ENCODE measurements at places on chromosomes 2 and 18. TPM values are rescaled to one million over a fixed set of nuclear protein-coding genes. Genes with fewer than 3 reads are reported as not detected.

DNA sequence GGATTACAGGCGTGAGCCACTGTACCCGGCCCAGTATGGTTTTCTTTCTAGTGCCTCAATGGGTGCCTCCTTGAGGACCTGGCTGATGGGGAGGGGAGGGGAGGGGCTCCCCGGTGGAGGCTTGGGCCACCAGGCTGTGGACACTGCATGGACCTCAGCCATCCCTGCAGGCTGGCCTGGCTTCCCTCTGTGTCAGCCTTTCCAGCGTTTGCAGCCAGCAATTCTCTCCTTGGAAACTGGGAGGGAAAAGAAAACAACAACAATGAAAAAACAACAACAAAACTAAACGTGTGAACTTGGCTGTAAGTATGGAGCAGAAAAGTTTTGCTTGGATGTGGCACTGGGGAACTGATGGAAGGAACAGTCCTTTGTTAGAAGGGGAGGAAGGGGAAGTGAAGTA, 159.3 kb downstream of the GLI2 start:
- DNase-seq: no peak

- DNase-seq: no peak
Observed at GRCh38 chr2:233470839-233471238, 95.7 kb downstream of the USP40 start.

- DNase-seq: no peak
Observed at GRCh38 chr18:37218022-37218590, 347.5 kb downstream of the CELF4 start.

DNA sequence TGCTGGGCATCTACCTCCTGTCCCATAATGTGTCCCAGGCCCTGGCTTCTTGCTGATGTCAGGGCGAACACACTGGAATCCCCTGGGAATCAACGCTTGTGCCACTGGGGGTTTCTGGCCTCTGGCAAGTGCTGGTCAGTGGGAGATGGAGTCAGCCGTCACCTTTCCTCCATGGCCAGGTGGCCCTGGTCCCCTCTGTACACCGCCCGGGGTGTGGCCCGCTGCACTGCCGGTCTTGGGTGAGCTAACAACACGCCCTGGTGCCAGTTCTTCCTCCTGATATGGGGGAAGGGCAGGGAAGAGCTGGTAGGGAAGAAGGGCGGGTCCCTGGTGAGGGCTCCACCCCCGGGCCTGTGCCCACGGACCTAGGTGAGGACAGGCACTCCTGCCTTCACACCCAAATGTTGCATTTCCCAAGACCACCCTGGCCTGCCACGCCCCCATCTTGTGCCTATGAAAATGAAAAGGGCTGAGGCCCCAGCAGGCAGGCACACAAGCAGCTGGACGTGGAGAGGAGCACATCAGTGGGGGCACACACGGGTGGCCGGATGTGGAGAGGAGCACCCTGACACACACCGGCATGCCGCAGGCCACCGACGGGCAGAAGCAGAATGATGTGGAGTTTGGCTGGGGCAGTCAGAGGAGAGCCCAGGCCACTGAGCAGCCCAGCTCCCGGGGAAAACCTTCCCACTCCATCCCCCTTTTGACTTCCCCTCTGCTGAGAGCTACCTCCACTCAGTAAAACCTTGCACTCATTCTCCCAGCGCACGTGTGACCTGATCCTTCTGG, 140.5 kb downstream of the ASB1 start:
- DNase-seq: no peak

DNA sequence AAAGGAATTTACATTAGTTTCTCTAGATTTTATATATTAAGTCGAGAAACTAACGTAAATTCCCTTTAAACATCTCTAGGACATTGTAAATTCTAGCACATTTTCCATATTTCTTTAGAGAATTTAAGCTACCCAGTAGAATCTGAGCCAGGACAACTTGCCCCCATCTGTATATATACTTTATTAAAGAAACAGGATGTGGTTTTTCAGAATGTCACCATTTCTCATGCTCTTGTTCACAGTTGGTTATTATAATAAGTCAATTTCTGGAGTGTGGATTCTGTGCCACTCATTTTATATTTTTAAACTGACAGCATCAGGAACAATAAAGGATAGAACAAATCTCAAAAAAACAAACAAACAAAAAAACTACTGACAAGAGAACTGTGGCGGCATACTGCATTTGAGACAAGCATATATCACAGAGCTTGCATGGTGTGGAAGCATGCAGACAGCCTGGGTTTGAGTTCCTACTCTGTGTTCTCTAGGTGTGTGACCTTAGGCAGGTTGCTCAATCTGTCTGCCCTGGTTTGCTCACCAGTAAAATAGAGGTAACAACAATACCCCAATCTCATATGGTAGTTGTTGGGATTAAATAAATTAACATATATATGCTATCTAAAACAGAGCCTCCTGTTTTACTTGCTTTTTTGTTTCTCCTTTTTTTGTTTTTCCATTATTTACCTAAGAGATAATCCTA, 61.4 kb upstream of the DNER start:
- DNase-seq: no peak

DNA sequence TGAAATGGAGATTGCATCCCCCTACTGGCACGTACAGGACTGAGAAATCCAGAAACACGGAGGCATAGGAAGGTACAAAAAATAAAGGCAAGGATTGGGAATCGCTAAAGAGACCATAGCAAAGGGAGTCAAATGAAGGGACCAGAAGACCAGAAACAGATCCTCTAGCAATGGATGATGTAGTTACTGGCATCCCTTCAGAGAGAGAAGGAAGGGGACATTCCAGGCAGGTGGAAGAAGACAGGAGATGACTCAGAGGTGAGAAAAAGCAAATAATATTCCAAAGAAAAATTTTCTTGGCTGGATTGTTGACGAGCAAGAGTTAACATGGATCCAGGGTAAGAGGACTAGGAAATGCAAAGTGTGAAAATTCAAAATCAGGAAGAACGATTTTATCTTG, 78.4 kb upstream of the FZD7 start:
- no peak for DNase-seq

- DNase-seq: no peak
Observed at GRCh38 chr2:31205186-31205585, 12.1 kb downstream of the CAPN14 start.

DNA sequence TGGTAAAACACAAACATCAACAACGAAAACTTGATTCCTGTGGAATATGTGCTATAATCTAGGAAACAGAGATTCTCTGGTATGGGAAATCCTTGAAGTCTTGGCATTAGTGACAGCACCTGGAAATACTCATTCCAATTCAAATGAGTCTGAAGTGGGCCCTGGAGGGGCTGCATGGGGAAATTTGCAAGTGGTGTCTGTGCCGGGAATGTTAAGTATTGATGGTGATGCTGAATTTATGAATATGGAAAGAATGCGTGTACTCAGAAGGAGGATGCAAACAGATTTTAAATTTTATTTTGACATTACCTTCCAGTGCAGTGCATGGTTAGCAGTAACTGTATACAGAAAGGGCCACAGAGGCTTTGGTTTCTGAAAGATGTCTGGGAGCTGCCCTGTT, 37.2 kb downstream of the PTPRM start:
- DNase-seq: no peak

- DNase-seq: no peak
Observed at GRCh38 chr18:41982942-41983660, 28.1 kb downstream of the PIK3C3 start.

DNA sequence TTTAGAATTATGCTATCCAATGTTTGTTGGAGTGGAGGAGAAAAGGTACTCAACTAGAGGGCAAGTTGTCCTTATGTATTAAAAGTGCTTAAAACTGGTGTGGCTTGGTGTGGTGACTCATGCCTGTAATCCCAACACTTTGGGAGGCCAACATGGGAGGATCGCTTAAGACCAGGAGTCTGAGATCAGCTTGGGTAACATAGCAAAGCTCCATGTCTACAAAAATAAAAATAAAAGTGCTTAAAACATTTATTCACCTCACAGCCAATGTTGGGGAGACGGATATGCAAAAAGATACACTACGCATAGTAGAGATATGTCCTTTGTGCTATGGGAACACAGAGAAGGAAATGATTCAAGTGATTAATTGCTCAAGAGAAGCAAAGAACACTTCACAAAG, 19.3 kb upstream of the TNFAIP6 start:
- no peak for DNase-seq

DNA sequence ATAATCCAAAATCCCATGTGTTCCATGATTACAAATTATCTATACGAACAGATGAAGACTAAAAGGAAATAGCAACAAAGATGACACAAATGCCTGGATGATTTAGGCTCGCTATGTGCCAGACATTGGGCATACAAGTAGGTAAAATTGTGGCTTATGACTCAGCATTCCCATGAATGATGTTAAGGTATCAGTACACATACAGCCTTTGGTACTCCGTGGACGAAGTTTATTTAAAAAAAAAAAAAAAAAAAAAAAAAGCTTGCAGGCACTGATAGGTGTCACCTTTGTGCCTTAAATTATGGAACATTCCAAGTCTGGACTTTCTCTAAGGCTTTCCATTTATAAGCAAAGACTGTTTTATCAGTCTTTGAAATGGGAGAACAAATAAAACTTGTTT, 2.7 kb downstream of the CHAC2 start:
- DNase-seq: no peak

- no peak for DNase-seq
Observed at GRCh38 chr2:120820953-120821279, 85.2 kb downstream of the GLI2 start.

GRCh38 chr18:37294951-37295350, 270.6 kb downstream of the CELF4 start:
- no peak for DNase-seq

OTOS gene
- total RNA-seq: 0.94 TPM

FABP1 gene
- not detected for total RNA-seq

CHRNG gene
- total RNA-seq: 0.16 TPM

SH2D6 gene
- total RNA-seq: 0.47 TPM

RBBP8 gene
- 45.7 TPM for total RNA-seq

SERPINB12 gene
- not detected for total RNA-seq
